ENCODE measurements at places on chromosomes 6 and 20.

DNA sequence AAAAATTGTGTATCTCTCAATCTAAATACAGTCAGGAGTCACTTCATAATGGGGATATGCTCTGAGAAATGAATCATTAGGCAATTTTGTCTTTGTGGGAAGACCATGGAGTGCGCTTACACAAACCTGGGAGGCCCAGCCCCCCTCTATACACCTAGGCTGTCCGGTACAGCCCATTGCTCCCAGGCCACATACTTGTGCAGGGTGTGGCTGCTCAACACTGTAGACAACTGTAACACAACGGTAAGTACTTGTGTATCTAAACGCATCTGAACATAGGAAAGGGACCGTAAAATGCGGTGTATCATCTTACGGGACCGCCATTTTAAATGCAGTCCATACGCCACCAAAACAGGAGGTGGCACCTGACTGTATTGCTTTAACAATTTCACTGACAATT, 58.0 kb upstream of the FRMD1 start:
- DNase-seq = no peak

- DNase-seq = no peak
Measured at GRCh38 chr6:125020385-125020784, 58.1 kb downstream of the RNF217 start.

- DNase-seq = no peak
Measured at GRCh38 chr6:116452531-116452930, 8.6 kb upstream of the CALHM6 start.

DNA sequence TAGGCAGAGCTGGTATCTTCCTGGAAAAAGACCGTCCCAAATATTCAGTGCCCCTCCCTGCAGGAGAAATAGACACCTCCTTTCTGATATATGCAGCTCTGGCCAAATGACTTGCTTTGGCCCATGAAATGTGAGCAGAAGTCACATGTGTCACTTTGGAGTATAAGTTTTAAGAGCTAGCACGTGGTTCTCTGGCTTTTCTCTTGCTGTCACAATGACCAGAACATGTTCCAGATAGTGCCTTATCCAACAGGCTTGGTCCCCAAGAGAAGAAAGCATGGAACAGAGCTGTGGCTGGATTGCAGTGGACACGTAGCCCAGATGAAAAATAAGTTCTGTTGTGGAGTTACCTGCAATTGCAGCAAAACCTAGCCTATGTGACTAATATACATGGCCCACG, 40.4 kb downstream of the UNC5CL start:
- no peak for DNase-seq

- no peak for DNase-seq
Measured at GRCh38 chr20:57712851-57713504, 3.2 kb upstream of the PMEPA1 start.
